CD4-positive, alpha-beta T cell treated with Interleukin-4 for 4 hours (primary cell): ENCODE measurements at places on chromosomes 3 and 15.

DNA sequence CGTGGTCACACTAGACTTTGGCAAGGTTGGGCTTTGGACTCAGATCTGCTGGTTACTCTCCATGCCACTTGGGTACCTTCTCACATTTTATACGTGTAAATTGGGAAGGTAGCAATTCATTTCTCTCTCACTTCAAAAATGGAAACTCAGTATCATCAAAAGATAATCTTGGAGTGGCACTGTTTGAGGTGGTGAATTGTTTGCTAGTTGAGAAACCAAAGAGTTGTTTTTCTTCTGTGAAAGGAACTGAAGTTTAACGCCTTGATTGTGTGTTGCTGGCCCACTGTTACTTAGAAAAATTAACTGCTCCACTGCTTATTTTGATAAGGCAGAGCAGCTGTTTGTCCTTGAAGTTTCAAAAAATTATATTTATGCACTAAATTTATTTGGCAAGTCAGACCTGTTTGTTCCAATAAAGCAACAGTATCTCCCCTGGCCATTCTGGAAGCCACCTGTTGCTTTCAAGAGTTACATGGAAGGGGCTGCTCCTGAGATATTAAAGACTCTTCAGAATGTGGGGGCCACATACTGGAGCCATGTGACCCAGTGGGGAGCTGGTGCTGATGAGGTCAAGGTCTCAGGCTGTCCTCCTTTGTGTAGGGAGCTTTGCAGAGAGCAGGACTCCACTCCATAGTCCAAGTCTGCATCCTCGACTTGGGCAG is 16.2 kb downstream of the PLCL2 start:
- DNase-seq = peak; percentile 52

DNA sequence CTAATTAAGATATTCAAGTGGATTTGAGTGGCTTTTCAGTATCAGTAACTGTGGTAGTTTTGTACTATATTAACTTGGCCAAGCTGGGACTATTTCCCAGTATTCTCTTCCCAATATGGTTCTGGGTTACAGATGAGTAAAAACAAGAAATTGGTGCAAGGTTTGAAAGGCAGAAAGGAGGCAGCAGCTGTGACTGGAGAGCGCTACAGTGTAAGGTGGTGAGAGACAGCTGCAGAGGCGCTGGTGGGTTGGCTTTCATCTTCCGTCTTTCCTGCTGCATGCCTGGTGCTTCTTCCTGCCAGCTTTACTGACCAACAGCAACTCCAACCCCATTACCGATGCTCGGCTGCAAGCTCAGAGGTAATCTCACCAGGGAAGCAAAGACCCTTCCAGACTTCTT is 9.8 kb downstream of the DPH3 start:
- no peak for DNase-seq

GRCh38 chr3:14706096-14706495 is 31.2 kb downstream of the C3orf20 start:
- no peak for DNase-seq

- DNase-seq = no peak
These were observed 195.4 kb downstream of the FMN1 start for GRCh38 chr15:32998979-32999672.

GRCh38 chr15:78642331-78642730 is 1.3 kb upstream of the CHRNB4 start:
- no peak for DNase-seq

DNA sequence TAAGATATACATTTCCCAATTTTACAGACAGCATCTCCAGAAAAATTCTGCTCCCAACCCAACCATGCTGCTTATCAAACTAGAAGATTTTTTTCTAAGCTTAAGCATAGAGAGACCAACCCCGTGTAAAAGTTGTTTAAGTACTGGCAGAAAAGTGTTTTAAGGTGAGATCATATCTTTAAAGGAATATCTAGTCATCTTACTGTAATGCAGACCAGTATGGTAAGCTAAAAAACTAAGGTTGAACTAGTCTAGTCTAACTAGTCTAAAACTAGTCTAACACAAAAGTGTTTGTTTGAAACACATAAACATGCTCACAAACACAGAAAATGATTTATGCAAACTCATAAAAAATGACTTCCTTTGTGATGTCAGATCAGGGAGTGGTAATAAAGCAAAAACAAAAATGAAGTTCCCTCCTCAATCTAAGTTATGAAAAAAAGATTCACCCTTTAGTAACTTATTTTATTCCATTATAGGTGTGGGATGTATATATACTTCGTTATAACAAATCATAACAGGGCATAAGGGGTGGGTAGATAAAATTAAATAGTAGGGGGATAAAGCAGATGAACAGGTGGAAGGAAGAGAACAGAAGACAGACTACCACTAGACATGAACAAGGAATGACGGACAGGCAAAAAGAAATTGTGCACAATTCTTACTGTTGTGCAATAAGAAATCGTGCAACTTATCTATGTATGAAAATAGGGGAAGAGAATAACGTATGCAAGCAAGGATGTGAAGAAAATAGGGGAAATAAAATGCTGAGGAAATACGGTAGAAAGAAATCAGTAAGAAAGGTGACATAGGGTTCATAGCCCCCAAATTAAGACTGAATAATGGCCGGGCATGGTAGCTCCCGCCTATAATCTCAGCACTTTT is 10.0 kb downstream of the MYO5A start:
- DNase-seq = no peak

DNA sequence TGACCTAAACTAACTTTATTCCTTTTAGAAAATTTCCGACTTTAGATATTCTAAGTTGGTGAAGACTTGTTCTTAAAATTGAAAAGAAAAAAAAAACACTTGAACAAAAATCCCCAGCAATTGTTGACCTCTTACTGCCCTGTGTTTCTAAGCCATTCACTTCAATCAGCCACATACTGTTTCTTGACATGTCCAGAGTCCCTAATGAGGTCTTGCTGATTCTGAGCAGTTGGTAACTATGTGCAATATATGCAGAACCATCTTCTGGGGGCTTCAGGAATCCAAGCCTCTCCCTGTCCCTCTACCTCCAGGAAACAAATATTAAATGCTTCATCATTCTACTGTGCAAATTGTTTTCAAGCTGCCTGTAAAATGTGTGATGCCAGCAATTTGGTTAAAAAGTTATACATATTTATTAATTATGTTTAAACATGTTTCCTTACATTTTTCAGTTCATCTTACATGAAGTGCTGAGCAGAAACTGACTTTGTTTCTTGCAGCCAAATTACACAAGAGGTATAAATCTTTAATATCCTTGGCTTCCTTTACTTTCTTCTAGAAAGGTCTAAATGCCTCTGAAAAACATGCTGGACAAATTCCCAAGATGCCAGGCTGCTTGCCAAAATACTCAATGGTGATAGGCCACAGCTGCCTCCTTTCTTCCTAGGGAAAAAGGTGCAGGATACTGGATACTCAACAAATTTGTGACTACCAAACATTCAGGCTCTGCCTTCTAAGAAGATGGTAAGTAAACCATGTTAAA is 19.8 kb upstream of the GYG1 start:
- no peak for DNase-seq

DNA sequence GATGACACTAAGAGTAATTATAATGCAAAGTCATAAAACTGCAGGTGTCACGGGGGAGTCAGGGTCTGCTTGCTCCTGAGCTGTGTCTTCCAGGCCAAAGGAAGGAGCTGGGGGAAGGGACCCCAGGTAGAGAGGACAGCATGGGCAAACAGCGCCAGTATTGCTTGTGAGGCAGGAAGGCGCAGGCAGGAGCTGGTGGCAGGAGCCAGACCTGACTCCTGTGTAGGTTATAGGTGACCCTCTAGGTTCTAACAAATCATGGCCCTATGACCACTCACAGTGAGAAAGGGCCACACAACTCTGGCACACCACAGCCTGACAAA is 1.9 kb downstream of the CISH start:
- DNase-seq = no peak

GRCh38 chr3:157122832-157123427 is 37.0 kb downstream of the CCNL1 start:
- DNase-seq = no peak

DNA sequence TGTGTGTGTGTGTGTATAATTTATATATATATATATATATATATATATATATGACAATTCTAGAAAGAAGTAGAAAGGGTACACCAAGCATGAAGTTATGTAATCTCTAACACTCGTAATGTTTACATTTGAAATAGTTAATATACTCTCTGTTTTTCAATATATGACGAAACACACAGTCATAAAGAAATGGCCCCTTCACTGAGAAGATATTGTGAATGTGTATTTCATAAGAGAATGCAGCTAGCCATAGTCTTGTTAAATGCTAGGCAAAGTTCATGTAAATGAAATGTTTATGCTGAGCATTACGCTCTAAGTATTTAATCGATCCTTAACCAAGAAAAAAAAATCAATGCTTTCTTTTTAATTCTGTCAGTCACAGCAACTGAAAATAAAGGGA is 154.7 kb upstream of the TSPAN3 start:
- DNase-seq = no peak

- no peak for DNase-seq
These were observed 112.8 kb upstream of the TLE3 start for GRCh38 chr15:70210528-70210927.

- DNase-seq = no peak
These were observed 221.3 kb downstream of the DTWD1 start for GRCh38 chr15:49842031-49842730.

- DNase-seq = no peak
These were observed 172.4 kb upstream of the SLC2A2 start for GRCh38 chr3:171198781-171199472.

GRCh38 chr3:77320514-77320913 is 280.6 kb downstream of the ROBO2 start:
- no peak for DNase-seq

DNA sequence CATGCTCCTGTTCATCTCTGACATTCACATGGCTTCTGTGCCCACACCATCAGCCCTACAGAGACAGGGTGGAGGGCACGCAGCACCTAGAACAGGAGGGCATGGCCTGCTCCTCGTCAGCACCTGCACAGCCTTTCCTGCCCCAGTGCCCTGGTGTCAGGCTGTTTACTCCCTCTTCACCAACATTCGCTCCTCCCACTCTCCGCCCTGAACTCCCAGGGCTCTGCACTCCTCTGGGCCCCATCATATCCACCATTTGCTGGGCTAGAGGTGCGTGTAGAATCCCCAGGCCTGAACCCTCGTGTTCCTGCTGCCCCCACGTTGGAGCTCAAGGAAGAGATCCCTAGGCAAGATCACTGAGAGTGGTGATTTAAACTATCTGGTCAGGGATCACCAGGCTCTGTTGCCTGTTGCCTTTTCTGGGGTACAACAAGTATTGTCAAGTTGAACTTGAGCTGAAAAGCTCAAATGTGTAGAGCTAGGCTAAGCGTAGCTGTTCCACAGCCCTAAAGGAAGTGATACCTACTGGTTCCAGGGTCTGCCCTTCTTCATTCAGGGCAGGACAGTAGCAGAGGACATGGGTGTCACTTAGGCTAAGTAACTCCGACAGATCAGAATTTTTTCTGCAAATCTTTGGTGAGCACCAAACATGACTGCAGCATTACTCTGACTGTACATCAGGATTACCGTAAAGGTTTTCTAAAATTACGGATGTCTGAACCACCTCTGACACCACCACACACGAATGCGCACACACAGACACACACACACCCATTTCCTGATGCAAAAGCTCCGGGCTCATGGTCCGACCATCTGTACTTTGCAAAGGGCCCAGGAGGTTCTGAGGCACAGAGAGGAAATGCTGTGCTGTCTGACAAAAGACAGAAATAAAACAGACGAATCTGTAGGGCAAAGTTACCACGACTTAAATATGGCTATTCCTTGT is 43.7 kb upstream of the GNB5 start:
- DNase-seq = peak; percentile 14
